ENCODE measurements at places on chromosomes 11 and 22.

DNA sequence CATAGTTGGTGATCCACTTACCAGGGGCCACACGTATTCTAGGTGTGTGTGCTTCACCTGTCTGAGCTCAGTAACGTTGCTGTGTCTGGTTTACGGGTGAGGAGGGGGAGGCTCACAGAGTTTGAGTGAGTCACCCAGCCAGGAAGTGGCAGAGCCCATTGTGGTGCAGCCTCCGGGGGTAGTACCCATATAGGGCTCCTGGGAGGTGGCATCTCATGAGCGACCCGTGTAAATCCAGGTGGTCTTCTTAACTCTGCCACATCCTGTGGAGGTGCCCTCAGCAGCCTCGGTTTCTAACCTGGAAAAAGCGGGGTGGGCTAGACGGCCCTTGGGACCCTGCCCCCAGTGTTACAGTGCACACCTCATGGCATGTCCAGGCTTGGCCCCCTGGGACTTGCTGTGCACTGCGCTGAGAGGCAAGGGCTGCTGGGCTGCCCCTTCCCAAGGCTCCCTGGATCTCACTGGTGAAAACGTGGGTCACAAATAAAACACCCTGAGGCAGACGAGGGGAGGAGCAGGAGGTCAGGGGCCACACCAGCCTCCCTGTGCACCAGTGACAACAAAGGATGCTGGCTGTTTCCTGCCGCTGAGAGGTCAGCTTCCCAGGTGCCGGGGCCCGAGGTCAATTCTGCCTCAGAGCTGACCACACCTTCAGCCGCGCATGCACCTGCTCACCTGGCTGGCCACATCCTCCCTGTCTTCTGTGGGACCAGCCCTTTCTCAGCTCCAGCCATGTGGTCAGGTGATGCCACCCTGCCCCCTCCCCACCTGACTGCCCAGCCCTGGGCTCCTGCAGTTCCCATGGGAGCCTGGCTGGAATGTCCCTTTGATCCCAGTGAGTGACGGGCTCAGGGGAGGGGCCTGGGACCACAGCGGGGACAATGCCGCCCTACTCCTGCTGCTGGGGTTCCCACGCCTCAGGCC is 305.1 kb downstream of the CTTN start:
- DNase-seq: no peak

DNA sequence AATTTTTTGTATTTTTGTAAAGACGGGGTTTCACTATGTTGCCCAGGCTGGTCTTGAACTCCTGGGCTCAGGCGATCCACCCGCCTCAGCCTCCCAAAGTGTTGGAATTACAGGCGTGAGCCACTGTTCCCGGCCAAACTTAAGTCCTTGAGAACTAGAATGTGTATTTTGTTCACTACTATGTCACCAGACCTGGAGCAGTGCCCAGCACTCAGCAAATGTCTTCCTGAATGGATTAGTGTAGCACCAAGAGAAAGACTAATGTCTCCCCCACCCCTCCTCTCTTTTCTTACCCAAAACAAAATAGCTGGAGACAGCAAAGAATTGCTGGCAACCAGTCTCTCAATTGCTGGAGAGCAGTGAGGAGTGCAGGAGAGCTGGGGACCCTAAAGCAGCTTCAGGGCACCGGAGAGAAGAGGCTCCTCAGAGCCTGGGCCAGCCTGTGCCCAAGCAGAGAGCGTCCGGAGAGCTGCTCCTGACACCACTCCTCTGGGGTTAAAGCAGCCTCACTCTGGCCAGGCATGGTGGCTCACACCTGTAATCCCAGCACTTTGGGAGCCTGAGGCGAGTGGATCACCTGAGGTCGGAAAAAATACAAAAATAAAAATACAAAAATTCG is 14.9 kb downstream of the SLC25A18 start:
- DNase-seq: no peak

DNA sequence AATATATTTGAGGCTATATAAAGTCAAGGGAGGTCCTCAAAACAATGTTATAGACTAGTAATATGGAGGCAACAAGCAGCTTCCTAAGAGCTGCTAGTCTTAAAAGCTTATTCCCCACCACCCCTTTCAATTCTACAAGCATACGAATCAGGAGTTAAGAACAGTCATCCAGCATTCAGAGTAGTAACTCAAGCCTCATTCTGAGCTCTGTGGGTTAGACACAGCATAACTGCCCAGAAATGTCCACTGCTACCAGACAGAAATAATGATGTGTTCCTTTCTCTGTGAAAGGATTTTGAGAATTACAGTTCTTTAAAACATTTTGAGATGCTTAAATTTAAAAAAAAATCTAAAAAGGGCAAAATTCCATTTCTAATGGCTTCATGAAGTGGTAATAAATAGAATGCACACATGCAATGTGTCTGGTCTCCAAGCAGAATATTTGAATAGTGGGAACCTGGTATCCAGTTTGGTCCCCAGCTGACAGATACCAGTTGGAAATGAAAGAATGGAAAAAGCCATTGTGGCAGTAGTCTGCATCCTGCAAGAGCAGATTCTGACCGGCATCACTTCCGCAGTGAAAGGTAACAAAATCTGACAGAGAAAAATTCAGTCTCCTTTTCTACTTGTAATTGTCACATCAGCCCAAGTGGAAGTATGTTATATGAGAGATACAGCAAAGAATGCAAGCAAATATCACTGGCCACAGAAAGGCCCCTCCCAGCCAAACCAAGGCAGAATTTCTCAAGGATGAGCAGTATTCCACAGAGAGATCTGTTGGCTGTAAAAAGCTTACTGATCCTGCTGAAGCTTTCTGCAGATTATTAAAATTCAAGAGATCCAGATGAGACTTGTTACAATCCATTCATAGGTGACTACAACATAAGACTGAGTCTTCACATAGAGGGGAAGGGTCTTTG is 310.8 kb upstream of the PITPNB start:
- no peak for DNase-seq

GRCh38 chr11:92204731-92205130 is 19.9 kb upstream of the FAT3 start:
- no peak for DNase-seq

- no peak for DNase-seq
These were observed 17.7 kb downstream of the POLDIP3 start for GRCh38 chr22:42596863-42597530.

- no peak for DNase-seq
These were observed 174.1 kb downstream of the FAM181B start for GRCh38 chr11:82559609-82560008.

DNA sequence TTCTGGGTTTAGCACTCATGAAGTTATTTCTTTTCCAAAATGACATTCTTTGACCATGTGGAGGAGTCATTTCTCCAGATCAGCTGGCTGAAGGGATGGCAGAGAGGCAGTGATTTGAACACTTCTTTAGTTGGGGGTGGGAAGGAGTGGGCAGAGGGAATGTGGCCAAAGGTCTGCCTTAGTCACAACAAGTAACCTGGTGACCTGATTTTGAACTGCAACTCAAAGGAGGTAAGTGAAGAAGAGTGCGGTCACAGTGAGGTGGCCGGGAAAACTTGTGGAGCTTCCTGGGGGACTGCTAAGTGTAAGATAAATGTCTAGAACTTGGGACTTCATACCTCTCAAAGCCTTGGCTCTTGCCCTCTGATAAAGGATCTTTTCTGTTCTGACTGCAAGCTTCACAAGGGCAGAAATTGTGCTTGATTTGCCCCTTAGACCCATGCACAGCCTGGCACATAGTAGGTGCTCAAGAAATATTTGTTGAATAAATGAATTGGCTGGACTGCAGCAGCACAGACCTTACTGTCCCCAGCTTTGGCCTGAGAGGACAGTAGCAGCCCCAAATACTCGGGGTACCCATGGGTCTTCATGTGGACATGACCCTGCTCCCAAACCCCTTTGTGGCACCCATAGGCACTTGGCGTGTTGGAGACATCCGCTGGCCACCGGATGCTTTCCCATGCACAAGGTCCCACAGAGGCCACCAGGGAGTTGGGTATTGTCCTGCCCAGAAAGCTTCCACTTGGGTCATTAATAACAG is 99.0 kb upstream of the ALX4 start:
- DNase-seq: no peak

DNA sequence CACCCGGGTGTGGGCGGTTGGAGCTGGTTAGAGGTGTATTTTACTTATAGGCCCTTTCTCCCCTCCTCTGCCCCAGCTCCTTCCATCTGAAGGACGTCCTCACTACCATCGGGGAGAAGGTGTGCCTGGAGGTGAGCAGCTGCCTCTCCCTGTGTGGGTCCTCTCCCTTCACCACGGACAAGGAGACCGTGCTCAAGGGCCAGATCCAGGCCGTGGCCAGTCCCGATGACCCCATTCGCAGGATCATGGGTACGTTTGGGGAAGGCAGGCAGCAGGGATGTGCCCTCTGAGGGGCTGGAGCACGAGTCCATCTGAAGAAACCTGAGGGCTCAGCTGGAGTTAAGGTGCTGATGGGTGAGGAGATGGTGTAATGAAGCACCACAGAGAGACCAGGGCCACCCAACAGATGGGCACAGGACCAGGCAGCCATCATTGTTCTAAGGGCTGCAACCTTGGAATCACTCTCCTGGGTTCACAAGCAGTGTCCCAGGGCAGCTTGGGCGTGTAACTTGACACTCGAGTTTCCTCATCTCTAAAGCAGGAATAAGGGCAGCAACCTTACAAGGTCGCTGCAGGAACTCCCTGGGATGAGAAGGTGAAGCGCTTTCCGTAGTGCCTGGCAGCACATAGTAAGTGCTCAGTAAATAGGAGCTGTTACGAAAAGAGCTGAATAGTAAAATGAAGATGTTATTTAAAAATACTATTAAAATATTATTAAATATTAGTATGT is 29.4 kb downstream of the TCP11L1 start:
- DNase-seq: no peak

DNA sequence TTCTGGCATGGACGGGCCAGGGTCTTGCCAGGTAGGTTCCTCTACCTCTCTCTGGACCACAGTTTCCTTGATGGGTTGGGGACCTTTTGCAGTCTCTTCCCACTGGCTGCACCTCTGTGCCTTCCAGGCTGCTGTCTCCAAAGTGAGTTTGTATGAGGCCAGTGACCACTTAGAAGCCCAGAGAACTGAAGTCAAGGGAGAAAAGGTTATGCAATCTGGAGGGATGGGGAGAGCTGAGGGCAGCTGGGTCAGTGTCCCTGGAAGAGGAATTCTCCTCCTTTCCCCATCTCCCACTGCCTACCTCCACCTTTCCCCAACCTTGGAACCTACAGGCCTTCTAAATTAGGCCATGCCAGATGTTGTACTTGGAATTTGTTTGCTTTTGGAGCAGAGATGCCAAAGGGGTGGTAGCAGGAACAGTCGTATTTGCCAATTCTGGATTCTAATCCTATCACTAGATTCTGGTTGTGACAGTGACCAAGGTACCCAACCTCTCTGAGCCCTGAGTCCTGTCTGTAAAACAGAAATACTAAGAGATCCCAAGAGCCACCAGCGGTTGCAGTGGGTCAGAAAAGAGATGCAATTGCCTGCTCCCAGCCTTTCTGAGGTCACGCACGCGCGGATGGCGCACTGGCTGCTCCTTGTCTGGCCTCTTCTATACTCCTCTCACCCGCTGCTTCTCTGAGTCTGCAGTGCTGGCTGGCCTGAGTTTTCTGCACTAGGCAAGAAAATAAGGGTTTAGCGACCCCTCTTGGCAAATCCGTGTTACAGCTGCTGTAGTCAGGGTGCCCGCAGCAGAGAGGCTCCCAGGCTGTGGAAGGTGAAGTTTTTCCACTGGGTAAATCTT is 10.7 kb upstream of the ACCSL start:
- no peak for DNase-seq

DNA sequence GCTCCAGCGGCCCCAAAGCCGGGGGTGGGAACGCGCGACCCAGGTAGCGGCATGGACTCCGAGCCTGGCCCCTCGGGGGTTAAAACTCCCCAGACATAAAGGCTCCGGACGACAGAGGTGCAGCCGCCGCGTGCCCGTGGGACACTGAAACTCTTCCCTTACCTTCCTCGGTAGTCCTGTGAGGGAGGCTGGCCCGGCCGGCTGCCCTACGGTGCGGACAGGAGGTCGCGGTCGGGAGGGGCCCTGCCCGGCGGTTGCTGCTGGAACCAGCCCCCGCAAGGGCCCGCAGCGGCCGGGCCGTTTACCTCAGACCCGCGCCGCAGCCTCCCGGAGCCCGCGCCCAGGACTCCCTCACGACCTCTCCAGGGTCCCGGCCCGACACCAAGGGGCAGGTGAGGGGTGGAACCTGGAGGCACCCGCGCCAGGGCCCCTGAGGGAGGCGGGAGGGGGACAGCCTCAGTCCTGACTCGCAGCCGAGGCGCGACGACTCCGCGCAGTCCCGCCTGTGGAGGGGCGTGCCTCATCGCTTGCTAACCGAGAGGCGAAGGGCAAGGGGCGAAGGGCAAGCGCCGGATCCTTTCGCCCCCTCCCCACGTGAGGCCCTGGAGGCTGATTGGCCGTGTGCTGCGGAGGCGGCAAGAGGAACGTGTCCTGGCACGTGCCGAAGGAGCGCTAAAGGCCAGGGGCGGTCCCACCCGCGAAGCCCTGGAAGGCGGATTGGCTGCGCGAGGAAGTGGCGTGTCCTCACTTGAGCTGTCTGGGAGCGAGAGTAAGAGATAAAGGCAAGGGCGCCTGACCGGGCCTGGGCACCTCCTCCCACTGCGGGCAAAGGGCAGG is at the start of gene UPB1:
Gene UPB1 (plus strand): TSS at position 805 of the 837 bp plus-strand sequence. CDS start 72 bp downstream, outside the sequence.
- no peak for DNase-seq

GRCh38 chr22:17777005-17777716 is 2.9 kb upstream of the BID start:
- DNase-seq: peak; percentile 56

DNA sequence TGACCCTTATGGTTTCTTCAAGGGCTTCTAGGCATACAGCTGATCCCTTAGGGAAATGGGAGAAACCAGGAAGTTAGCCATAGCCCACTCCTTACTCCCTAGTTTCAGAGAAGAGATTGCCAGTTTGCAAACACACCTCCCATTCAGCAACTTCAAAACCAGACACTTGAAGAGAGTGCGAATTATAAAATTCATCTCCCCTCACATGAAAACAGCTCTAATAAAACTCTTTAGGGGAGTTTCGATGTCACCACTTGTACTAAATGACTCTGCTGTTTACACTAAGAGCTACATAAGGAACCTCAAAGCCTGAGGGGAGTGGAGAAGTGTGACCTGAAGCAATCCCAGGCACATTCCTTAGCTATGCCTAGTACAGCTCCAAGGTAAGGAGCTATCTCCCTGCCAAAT is 8.3 kb downstream of the LGR4 start:
- no peak for DNase-seq

- no peak for DNase-seq
These were observed 7.5 kb downstream of the P2RX3 start for GRCh38 chr11:57345555-57346211.

- no peak for DNase-seq
These were observed 662.6 kb downstream of the NTM start for GRCh38 chr11:132033051-132033450.
